ENCODE measurements at places on chromosomes 5 and 9.
A peak's percentile ranks its signal among the peaks of the same experiment; 100 is the strongest.

- ATAC-seq, result no peak
Measured at GRCh38 chr5:160339406-160340130, 27.2 kb upstream of the CCNJL start.

- ATAC-seq, result no peak
Measured at GRCh38 chr9:135877791-135878527, 29.4 kb downstream of the CAMSAP1 start.

DNA sequence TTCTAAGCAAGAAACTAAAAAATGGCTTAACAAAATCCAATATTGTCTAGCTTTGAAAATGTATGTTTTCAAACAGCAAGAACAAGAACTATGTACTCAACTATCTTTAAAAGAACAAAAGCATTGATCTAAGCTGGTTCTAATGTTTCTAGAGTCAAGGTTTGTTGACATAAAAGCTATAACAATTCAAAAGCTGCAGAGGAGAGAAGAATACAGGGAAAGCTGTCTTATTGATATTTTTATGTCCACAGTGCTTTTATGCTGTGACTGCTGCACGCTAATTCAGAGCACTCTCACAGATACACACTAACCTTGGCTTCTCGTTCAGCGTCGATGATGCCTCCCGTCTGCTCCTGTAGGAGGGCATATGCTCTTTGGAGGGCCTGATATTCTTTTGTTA is 129.5 kb upstream of the DPYSL3 start:
- no peak for ATAC-seq

DNA sequence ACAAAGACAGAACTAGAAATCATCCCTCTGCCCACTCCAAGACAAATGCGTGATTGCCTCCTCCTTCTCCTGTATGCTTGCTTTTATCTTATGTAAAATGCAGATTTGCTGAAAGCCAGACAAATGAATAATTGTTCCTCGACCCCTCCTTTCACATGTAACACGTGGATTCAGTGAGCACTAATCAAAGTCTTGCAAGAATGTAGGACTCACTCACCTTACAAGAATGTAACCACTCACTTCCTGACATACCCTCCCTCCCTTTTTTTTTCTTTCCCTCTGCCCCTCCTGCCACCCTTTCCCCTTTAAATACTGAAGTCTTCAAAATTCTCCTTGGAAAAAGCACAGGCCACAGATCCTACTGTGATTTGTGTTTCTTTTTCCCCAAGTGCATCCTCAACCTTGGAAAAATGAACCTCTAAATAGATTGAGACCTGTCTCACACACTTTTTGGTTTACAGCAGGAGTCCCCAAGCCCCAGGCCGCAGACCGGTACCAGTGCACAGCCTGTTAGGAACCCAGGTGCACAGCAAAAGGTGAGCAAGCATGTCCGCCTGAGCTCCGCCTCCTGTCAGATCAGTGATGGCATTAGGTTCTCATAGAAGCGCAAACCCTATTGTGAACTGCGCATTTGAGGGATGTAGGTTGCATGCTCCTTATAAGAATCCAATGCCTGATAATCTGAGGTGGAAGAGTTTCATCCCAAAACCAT is 29.4 kb upstream of the HSD17B3 start:
- ATAC-seq, result peak; percentile 66

GRCh38 chr5:166992874-166993722 is 1298.3 kb upstream of the WWC1 start:
- ATAC-seq, result no peak

- peak; percentile 67 for ATAC-seq
Measured at GRCh38 chr5:79236970-79237739, 1.2 kb downstream of the JMY start.

DNA sequence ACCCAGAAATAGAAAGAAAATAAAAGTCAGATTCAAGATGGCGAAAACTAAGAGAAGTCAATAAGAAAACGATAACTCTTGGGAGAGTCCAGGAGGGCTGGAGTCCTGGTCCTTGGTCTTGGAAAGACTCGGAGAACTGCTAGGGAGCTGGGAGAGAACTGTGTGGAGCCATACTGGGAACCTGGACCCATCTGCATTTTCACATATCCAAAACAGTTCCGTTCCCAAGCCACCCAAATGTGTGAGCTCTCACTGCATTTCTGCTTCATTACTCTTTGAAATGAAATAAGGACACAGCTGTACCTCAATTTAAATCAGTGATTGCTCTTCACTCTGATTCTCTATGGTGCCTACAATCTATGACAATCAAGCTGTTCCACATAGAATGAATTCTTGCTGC is 68.1 kb upstream of the CER1 start:
- no peak for ATAC-seq

- no peak for ATAC-seq
Measured at GRCh38 chr9:1709347-1709746, 305.8 kb upstream of the SMARCA2 start.

All from SK-N-SH treated with all-trans-retinoic acid at 6 μM for 48 hours (cell line).